ENCODE measurements at places on chromosomes 16 and 17.

GRCh38 chr16:86142801-86143236 is 243.9 kb downstream of the IRF8 start:
- no peak for DNase-seq
- no peak overlapping the region for H3K4me3 ChIP-seq
- no peak overlapping the region for H3K27ac ChIP-seq
- no peaks in the 10 kb centered on the region for H3K4me1 ChIP-seq
- no peaks in the 10 kb centered on the region for H3K36me3 ChIP-seq

- H3K4me1 ChIP-seq: peaks cover 33% of the 10 kb centered on the region
- H3K36me3 ChIP-seq: no peaks in the 10 kb centered on the region
- no peak for DNase-seq
- H3K27me3 ChIP-seq: no peaks in the 10 kb centered on the region
- H3K4me3 ChIP-seq: no peak overlapping the region
- H3K27ac ChIP-seq: no peak overlapping the region
These were observed 25.1 kb downstream of the TNRC6A start for GRCh38 chr16:24754543-24754942.

DNA sequence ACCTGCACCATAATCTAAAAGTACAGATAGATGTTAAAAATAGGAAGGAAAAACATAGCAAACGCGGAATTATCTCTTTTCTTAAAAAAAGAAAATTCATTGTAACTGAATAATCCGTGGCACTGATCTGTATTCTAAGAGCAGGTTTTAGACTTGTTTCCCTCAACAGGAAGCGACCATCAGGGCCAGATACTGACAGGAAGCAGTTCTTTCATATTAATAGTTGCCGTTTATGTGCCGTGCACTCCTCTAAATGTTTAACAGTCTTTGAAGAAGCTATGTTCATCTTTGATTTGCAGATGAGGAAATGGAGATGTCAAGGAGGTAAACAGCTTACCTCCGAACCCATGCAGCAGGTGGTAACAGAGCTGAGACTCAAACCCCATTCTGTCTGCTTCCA is 23.6 kb downstream of the DYNLRB2 start:
- H3K27ac ChIP-seq: no peak overlapping the region
- no peak for DNase-seq
- H3K27me3 ChIP-seq: no peaks in the 10 kb centered on the region
- no peaks in the 10 kb centered on the region for H3K36me3 ChIP-seq

- H3K4me1 ChIP-seq: peaks cover 13% of the 10 kb centered on the region
- no peaks in the 10 kb centered on the region for H3K27me3 ChIP-seq
- H3K36me3 ChIP-seq: no peaks in the 10 kb centered on the region
These were observed 3.0 kb downstream of the HOXB4 start for GRCh38 chr17:48575066-48575582.

GRCh38 chr17:48453447-48453846 is 23.4 kb upstream of the SKAP1 start:
- H3K4me1 ChIP-seq: peaks cover 7% of the 10 kb centered on the region
- DNase-seq: no peak
- H3K27ac ChIP-seq: no peak overlapping the region
- no peaks in the 10 kb centered on the region for H3K27me3 ChIP-seq
- H3K4me3 ChIP-seq: no peak overlapping the region
- H3K36me3 ChIP-seq: no peaks in the 10 kb centered on the region

GRCh38 chr17:77184474-77184873 is 43.7 kb downstream of the SEC14L1 start:
- no peaks in the 10 kb centered on the region for H3K27me3 ChIP-seq
- H3K4me3 ChIP-seq: no peak overlapping the region
- peak overlapping the region; percentile 12 for H3K27ac ChIP-seq
- H3K4me1 ChIP-seq: peaks cover 73% of the 10 kb centered on the region

DNA sequence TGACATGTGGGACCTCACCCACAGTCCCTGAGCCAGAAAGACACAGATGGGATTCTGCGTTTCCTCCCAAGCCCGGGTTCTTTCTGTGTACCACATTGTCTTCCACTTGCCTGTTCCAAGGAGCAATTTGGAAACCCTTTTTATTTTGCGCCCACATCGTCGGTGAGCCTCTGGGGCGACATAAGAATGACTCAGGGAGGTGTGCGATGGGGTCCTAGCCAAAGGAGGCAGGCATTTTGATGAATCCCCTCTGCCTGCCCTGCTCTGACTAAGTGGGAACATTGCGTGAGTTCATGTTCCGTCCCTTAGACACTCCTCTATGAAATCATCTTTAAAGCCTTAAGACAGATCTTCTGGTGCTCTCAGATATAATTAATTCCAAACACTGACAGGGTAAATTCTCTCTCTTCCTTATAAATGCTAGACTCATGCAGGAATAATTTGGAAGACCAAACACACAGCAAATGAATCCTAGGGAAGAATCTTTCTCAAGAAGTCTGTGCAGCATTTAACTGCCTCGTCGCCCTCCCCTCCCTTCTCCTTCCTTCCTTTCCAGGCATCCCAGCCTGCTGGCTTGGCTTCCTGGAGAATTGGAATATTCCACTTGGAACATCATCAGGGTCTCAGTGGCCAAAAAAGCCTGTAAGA is 52.7 kb upstream of the FOXF1 start:
- DNase-seq: no peak
- H3K36me3 ChIP-seq: no peaks in the 10 kb centered on the region
- H3K27me3 ChIP-seq: no peaks in the 10 kb centered on the region
- no peaks in the 10 kb centered on the region for H3K4me1 ChIP-seq
- no peak overlapping the region for H3K4me3 ChIP-seq
- peak overlapping the region; percentile 23 for H3K27ac ChIP-seq

GRCh38 chr17:57372156-57372555 is 115.8 kb downstream of the MSI2 start:
- H3K36me3 ChIP-seq: no peaks in the 10 kb centered on the region
- H3K4me1 ChIP-seq: no peaks in the 10 kb centered on the region
- no peak overlapping the region for H3K27ac ChIP-seq
- DNase-seq: no peak
- H3K4me3 ChIP-seq: no peak overlapping the region
- no peaks in the 10 kb centered on the region for H3K27me3 ChIP-seq

DNA sequence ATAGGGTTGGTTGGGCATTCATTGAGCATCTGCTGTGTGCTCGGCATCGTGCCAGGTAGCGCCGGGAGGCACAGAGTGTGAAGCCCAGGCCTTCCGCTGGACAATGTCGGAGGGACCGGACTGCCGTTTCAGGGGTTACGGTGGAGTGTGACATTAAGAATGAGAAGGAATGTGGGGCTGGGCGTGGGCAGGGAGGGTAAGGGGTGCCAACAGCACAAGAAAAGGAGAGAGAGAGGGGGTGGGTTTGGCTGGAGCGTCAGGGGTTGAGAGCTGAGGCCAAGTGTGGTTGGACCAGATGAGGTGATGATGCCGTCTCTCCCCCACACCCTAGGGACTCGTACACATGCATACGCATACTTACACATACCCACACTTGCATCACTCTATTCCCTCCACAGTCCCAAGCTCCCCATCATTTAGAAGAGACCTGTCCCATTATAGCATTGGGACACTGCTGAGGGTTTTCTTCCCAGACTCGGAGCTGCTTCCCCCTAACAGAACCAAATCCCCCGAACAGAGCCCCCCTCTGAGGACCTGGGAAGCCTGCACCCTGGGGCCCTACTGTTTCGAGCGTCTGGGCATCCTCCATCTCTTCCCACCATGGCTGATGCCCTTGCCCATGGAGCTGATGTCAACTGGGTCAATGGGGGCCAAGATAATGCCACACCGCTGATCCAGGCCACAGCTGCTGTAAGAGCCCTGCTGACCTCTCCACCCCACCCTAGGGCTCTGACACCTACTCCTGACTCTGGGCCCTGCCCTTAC is 3.3 kb upstream of the KCTD11 start:
- H3K27ac ChIP-seq: no peak overlapping the region
- no peaks in the 10 kb centered on the region for H3K27me3 ChIP-seq
- DNase-seq: no peak

- no peak overlapping the region for H3K27ac ChIP-seq
- H3K27me3 ChIP-seq: no peaks in the 10 kb centered on the region
- H3K36me3 ChIP-seq: no peaks in the 10 kb centered on the region
These were observed 115.7 kb downstream of the TMEM114 start for GRCh38 chr16:8474587-8474986.

DNA sequence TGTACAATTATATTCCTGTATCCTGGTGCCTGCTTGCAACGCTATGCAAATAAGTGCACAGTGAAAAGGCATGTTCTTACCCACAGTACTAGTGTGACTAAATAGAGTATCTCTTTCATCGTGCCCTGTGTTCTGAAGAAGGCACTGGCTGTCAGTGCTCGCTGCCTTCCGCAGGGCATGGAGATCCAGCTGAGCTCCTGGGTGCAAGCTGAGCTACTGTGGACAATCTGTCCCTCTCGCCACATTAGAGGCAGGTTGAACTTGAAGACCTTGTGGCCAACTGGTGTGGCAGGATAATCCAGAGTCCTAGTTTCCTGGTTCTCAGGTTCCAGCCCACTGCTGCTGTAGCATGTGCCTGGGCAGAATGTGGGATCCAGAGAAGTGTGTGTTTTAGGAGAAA is 1.9 kb upstream of the ST6GALNAC1 start:
- no peak for DNase-seq
- H3K4me1 ChIP-seq: peaks cover 28% of the 10 kb centered on the region
- no peak overlapping the region for H3K4me3 ChIP-seq
- no peaks in the 10 kb centered on the region for H3K36me3 ChIP-seq

All from upper lobe of left lung (tissue), 6 donors.